NCI-H526 (cell line): ENCODE measurements at places on chromosomes 2 and 18.

GRCh38 chr2:83196225-83196624, 1262.9 kb downstream of the SUCLG1 start:
- DNase-seq: no peak

GRCh38 chr18:46260016-46260878, 156.1 kb downstream of the HAUS1 start:
- DNase-seq: no peak

- DNase-seq: no peak
Observed at GRCh38 chr18:48002933-48003365, 72.5 kb upstream of the SMAD2 start.

DNA sequence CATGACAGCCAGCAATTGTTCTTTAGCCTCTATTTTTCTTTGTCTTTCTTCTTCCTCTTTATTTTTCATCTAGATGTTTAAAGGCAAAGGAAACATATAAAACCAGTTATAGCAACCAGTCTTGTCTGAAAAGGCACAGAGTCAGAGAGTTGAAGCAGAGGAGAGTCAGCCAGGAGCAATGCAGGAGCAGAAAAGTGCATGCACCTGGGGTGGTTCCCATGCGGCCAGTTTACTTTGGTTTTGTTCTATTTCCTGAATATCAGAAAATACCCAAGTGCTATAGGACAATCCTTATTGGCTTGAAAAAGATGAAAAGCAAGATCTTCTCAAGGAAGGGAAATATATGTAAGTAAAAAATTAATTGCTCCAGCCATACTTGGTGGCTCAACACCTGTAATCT, 44.9 kb downstream of the CFAP210 start:
- DNase-seq: no peak

GRCh38 chr2:145305889-145306288, 786.0 kb upstream of the ZEB2 start:
- no peak for DNase-seq

DNA sequence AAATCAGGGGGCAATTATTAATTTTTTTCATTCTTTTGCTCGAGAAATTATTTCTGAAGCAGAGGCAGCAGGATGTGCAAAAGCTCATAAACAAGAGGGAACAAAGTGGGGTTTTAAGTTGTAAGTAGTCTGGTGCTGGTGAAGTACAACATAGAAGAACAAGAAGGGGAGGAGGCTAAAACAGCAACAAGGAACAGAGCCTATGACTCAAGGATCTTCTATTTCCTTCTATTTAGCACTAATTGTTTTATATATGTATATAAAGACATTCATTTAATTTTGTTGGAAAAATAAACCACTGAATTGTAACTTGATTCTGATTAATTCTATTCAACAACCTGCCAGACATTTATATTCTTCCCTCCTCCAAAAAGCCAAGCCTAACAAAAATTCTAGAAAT, 35.0 kb downstream of the YES1 start:
- DNase-seq: no peak

- no peak for DNase-seq
Observed at GRCh38 chr2:108382196-108382595, 4.4 kb downstream of the SULT1C4 start.

GRCh38 chr18:75714766-75715165, 287.3 kb upstream of the SMIM21 start:
- DNase-seq: no peak

- DNase-seq: no peak
Observed at GRCh38 chr2:179543361-179543901, 278.8 kb upstream of the SESTD1 start.

DNA sequence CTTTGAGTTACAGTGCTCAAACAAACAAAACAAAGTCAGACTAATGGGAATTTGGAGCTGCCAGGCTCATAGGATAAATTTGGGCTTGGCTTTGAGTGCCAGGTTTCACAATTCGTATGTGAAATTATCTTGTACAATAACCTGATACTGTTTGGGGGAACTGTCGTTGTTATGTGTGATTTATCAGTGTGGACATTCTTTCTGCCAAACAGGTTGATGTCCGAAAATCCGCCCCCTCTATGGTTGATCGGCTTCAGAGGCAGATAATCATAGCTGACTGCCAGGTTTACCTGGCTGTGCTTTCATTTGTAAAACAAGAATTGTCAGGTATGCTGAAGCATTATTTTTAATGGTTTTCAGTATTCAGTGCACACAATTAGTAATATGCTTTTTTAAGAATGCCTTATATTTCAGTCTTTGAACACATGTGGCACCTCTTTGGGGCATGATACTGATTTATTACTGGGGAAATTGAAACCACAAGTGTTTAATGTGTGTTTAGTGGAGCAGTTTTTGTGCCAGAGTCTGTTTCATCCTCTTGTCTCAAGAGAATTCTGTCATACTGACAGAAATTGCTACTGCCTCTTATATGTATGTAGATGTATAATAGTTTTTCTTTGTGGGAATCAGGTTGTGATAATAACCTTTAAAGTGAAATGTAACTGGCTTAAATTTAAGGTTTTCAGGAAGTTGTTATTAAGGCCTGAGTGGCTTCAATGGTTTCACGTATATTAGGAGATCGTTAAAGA, 54.6 kb downstream of the TTC39C start:
- no peak for DNase-seq

GRCh38 chr2:102112692-102113665, 29.6 kb upstream of the IL1R1 start:
- no peak for DNase-seq

DNA sequence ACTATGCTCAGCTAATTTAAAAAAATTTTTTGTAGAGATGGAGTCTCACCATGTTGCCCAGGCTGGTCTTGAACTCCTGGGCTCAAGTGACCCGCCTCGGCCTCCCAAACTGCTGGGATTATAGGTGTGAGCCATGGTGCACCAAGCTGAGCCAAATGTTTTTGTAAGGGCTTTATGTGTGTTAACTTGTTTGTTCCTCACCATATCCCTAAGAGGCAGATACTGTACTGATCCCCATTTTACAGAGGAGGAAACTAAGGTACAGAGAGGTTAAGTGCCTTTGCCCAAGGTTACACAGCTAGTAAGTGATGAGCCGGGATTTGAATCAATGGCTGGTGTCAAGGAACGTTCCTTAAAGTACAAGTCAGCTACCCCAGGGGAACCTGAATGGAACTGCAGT, 85.3 kb upstream of the KLF7 start:
- DNase-seq: no peak

DNA sequence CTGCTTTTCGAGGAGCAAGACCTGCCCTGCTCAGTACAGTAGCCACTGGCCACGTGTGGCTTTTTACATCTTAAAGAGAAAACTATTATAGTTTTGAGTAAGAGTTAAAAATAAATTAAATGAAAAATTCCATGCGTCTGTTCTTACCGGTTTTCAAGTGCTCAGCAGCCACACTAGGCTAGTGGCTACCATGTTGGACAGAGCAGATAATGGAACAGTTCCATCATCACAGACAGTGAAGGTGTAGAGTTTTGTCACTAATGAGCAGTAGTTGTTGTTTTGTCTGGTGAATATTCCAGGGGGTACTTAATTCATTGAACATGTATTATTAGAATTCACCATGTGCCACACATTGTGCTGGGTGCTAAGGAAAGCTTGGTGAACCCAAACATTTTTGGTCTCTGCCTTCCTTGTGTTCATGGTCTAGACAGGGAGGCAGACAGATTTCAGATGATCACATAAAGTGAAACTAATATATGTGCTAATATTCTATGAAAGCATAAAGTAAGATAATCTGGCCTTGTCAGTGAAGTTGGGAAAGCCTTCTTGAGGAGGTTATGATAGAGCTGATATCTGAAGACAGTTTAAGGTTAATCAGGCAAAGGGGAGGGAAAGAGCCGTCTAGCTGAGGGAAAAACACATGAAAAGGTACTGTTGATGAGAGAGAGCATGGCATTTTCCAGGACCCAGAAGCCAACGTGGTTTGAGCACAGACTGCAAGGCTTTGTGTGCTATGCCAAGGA, 1.4 kb downstream of the ALMS1 start:
- DNase-seq: no peak

DNA sequence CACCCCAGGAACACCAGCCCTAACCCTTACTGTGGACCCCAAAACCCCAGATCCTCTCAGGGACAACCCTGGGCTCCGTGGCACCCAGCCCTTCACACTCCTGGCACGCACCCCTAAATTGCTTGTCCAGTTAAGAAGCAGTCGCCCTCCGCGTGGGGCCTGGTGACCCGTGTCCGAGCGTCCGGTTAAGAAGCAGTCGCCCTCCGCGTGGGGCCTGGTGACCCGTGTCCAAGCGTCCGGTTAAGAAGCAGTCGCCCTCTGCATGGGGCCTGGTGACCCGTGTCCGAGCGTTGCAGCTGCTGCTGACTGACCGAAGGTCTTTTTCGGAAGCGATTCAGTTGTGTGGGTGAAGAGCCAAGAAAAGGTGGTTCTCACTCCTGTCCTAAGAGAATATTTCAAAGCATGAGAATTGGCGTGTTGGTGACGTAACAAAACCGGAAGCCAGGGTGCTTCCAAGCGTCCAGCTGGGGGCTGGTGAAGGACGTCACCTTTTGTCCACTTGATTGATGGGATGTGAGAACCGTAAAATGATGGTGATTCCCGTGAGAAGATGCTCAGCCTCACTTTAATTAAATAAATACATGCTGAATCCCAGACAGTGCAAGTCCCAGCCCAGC, 70.5 kb downstream of the KCNG2 start:
- DNase-seq: no peak

DNA sequence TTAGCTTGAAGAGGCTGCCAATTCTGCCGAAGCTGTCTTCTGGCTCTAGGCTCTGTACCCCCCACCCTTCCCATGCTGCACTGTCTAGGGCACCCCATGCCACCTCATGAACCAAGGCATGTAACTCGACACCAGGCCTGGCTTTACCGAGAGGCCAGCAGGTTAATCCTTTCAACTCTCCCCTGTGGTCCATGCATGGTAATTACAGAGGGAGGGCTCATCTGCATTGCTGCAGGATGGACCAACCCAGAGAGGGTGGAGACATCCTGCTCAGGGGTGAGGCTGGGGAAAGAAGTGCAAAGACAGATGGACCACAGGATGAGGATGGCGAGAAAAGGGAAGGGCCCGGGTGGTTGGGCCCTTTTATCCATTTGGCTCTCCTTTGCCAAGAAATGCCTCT, 65.8 kb downstream of the KCTD1 start:
- peak; percentile 12 for DNase-seq

GRCh38 chr18:61333746-61334490, 688 bp downstream of the CDH20 start:
- DNase-seq: no peak

- DNase-seq: no peak
Observed at GRCh38 chr18:28767201-28767600, 590.3 kb upstream of the CDH2 start.

DNA sequence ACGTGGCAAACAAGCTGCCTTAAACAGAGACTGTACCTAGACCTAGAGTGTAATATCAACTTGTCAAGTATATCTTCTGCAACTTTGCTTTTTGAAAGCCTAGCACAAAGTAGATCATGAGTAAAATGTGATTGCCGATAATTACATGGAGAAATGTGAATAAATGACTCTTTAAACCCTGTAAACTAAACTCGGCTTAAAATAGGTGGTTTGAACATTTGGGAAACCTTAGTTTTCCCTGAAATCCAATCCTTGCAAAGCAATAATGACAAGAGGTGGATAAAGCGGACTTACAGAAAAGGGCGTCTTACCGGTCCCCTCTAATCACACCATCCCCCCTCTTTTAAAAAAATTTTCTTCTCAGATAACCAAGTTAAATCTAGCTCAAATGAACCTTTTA, 549 bp upstream of the PSMD14 start:
- DNase-seq: no peak
